ENCODE measurements at places on chromosomes 6 and 20.

DNA sequence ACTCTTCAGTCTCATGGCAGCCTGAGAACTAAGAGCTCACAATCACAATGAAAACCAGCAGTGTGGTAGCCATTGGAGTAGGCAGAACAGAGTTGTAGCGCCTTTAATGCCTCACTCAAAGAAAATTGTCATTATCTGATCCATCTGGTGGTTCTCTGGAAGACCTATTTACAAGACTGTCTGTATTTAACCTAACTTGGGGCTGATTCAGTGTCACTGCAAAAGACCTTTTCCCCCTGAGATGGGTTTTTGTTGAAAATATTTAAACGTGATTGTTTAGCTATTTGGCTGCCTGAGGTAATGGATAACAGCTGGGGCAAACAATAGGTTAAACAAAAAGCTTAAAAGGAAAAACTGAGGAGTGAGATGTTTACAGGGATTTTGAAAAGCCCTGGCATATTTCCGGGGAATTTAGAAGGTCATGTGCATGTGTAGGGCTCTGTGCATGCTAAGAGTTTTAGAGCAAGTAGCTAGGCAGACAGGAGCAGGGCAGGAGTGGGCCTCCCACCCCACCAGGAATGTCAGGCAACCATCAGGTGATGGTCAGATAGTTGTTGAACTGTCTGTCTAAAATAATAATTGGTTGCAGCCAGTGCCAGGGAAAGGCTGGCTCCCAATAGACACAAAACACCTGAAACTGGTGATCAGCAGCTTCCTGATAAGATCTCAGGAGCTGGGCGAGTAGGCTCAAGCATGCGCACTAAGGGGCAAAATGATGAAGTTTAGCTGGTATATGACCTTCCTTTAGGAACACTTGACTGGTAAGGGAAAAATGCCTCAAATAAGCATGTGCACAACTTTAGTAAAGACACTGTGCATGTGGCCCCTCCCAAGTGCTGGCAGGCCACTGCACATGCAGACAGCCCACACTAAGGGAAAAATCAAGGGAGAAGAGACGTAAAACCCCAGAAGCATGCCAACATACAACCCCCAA, 70.8 kb upstream of the AKIRIN2 start:
- no peak for DNase-seq

- DNase-seq, result no peak
Measured at GRCh38 chr20:35523298-35523888, 6.1 kb downstream of the C20orf173 start.

DNA sequence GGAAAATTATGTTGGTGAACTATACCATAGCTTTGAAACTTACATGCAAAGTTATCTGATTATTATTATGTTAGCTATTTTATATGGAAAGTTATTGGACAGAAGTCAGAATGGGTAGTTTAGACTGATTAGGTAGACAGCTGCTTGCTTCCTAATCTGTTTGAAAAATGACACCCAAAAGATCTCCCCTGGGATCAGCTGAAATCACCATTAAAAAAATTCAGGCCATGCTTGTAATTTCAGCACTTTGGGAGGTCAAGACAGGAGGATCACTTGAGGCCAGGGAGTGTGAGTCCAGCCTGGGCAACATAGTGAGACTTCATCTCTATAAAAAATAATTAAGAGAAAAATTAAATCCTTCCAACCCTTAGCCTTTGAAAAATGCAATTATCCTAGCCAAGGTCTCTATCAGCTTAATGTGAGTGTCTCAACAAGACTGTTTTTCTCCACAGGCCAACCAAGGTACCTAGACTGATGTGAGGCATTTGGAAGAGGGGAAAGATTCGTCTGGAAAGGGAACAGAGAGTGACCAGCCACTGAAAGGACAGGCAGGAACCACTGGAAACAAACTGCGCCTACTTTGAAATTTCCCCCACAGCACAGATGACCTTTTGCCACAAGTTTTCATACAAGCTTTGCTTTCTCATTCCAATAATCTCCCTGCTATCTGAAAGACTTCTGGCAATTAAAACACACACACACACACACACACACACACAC, 232.3 kb downstream of the GMPR start:
- no peak for DNase-seq

- no peak for DNase-seq
Measured at GRCh38 chr6:93751969-93752368, 332.6 kb upstream of the EPHA7 start.

DNA sequence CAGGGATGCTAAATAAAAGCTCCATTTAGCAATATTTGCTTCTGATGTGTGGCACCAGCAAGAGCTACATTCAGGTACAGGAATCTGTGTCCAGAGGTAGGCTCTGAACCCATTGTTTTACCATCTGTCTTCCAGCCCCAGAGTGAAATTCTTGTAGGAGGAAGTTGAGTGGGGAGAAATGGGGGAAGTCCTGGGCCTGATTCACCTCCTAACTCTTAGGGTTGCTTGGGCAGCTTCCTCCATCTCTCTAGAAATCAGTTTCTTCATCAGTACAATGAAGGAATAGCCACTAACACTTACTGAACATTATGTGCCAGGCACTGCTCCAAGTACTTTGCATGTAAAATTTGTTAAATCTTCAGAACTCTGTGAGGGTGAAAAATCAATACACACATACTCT, 35.1 kb upstream of the TSPYL1 start:
- no peak for DNase-seq

- DNase-seq, result peak; percentile 6
Measured at GRCh38 chr6:47655719-47656595, 42.4 kb upstream of the ADGRF4 start.

- no peak for DNase-seq
Measured at GRCh38 chr6:50381099-50381415, 331.3 kb upstream of the DEFB112 start.

- no peak for DNase-seq
Measured at GRCh38 chr6:113690281-113691259, 166.6 kb upstream of the MARCKS start.

- DNase-seq, result no peak
Measured at GRCh38 chr6:137552146-137552545, 58.0 kb upstream of the OLIG3 start.

Measured in activated CD4-positive, alpha-beta T cell treated with anti-CD3 and anti-CD28 coated beads for 24 hours (primary cell).